Fibroblast of skin of left quadriceps (primary cell): ENCODE measurements at places on chromosomes 7 and 10.

DNA sequence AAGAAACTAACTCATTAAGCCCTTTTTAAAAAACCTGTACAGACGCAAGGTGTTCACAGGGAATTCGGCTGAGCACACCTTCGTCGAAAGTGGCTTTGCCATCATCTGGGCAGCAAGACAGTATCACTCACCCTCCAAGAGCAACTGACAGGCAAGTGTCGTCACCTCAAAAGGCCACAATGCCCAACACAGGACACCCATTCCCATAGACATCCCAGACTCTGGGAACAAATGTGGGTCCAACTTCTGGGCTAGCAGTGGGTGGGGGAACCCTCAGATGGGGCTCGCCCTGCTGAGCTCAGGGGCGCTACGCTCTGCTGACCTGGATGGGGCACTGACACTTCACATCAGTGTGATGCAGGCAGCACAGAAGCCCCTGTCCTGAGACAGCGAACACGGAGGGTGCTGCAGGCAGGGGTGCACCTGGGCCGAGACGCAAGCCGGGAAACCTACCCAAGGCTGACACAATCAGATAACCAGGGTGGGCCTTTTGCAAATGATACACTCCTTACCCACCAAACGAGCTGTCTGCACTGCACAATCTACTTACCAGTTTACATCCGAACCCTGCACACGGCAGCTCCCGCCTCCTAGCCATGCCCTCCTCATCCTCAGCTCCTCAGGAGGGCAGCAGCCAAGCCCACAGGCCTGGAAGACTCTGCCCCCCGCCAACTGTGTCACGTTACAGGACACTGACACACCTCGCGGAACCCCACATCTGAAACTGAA is 1.7 kb downstream of the DIP2C start:
- no peak for DNase-seq

DNA sequence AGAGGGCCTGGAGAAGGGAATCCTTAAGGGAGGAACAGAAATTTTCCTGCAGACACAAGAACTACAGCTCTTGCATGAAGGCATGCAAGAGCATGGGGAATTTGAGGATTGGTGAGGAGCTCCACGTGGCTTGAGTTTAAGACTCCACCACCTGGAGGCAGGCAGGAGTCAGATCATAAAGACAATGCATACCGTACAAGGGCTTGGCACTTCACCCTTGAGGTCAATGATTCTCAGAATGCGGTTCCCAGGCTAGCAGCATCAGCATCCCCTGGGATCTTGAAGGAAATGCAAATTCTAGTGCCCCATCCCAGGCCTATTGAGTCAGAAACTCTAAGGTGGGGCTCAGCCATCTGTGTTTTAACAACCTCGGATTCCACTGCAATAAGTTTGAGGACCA is 143.8 kb downstream of the C7orf25 start:
- DNase-seq, result no peak

DNA sequence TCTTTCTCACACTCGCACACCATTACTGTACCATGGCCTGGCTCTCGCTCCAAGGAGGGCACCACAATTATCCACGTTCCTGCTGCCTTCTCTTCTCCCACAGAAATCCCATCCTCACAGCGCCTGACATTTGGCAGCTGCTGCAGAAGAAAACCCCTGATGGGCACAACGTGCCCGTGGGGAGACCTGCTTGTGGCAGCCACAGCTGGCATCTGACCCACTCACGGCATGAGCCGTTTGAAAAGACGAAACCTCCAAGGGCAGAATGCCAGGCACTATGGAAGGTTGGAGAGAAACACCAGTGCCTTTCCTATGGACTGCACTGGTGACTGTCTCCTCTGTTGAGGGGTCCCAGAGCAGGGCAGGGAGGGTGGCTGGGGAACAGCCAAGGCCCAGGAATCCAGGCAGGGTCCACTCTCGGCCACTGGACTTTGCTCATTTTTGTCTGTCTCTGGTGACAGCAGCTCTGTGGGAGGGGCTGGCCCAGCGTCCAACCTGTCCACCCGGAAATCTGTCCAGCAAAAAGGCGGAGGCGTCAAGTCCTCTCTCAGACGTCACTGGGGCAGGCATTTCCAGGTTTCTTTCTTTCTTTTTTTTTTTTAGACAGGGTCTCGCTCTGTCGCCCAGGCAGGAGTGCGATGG is 61.0 kb upstream of the MKRN1 start:
- no peak for DNase-seq

DNA sequence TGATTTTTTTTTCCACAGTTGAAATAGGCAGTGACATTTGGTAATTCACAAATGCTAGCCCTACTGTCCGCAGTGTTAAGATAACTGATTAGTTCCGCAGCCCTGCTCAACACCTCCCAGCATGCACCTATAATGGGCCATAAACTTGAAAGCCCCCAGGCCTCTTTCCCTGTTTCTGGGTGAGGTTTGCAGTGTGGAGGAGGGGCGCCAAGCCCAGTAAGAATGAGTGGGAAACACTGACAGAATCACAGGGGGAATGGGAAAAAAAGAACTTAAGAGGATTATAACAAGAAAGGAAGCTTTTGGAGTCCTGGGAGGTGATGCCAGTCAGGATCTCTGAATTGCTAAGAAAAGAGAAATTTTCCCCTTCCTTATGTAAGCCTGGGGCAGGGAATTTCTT is 39.6 kb upstream of the SP8 start:
- no peak for DNase-seq

DNA sequence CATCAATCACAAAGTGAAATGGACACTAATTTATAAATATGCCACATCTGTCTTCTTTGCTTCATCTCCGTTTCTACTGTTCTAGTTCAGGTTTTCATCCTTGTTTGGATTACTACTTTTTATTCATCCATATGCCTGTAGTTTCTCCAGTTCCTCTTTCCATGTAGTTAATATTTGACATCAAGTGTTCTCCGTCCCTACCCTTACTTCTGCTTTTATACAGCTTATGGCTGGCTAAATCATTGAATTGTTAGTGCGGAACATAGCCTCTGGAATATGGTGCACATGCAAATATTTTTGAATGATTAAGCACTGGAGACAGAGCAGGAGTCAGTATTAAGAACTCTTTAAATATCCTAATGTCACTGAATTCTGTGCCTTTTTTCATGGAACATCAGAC is 230.0 kb upstream of the PPP1R3A start:
- no peak for DNase-seq

DNA sequence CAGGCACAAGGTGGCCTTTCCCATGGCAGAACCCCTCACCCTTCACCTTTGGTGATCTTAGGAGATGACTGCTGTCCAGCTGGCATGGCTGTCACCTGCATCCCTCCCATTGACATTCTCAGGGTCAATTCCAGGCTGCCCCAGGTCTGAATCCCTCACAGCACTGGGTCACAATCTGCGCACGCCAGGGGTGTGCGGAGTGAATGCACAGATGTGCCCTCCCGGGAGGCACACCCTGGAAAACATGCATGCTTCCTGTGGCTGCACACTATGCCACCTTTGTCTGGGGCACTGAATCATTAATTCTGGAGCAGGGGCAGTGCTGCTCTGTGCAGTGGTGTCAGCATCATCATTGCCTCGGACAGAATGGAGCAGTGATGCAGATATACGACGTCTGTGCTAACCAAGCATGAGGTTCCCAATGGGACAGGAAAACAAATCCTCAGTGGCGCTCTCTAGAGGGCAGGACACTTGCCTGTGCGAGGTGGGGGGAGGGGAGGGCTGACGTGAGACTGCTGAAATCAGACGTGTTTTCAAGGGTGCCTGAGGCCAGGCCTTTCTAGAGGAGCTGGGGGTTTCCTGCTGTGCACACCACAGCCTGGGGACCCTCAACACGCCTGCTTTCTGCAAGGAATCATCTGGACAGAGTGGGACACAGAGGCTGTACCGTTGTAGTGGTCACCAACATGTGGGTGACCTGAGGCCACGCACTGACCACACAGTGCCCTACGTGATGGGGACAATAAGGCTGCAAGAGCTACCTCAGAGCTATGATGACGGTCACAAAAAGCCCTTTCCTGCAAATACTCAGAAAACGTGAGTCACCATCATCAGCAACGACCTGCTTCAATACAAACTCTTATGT is 77.9 kb downstream of the HIPK2 start:
- no peak for DNase-seq

DNA sequence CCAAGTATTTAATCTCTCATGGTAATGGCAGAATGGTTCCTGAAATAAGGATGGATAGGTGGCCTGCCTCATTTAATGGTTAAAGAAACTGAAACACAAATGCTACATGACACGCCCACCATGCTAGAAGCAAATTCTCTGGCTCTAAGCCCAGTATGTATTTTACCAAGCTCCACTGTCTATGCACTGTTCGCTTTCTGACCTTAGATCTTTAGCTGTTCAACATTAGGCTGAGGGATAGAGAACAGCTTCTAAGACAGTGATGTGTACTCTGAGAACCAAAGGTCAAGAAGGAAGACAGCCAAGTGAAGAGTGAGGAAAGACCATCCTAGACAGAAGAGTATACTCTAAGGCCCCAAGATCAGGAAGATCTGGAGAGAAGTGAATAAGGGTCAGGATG is 26.6 kb downstream of the FAM3C start:
- no peak for DNase-seq

- no peak for DNase-seq
Measured at GRCh38 chr10:8350250-8350967, 295.9 kb downstream of the GATA3 start.

DNA sequence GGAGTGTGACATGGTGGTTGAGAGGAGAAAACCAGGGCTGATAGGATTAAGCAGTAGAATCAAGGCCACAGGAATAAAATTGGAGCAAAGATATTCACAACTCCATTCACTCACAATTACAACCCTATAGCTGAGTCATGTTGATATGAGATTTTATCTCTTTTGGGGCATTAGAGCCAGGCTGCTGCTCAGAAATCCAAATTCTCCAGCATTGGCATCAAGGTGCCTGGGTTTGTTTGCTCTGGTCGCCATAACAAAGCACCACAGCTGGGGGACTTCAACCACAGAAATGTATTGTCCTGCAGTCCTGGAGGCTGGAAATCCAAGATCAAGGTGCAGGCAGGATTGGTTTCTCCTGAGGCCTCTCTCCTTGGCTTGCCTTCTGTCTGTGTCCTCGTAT is 52.5 kb upstream of the GRB10 start:
- DNase-seq, result no peak

DNA sequence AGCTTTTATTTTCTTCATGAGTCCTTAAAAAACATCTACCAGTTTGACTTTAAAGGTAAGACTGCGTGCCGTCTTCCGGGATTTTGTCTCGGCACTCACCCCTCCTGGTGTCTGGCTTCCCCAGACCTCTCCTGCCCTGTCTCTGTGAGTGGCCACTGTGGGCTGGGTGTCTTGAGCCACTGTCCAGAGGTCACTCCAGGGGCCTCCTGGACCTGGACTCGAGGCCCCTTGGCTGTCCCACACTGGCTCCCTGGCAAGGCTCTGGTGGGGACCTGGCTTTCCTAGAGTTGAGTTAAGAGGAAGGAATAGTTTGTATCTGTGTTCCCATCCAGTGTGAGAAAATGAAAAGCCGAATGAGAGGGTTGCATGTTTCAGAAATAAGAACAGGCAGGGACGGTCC is 95.5 kb downstream of the NKX6-2 start:
- no peak for DNase-seq

DNA sequence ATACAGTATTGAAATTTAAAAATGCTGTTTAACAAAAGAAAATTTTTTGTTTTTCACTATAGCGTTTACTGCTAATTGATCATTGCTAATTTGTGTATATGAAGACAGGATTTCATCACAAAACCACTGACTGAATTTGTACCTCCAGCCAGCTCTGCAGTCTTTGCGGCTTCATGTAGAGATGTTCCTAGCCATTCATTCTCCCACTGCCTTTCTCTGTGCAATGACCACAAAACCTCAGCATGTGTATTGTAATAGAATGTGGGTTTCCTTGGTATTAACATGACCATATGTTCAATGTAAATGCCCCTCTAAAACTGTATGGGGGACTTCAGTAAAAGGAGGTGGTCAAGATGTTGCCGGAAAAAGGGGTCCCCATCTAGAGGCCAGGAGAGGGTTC is 81.1 kb upstream of the STEAP1B start:
- DNase-seq, result no peak

- DNase-seq, result no peak
Measured at GRCh38 chr7:144513334-144513733, 109.8 kb upstream of the NOBOX start.

- DNase-seq, result no peak
Measured at GRCh38 chr10:48535416-48536155, 69.3 kb downstream of the ARHGAP22 start.
